Lower lobe of right lung (tissue), 2 donors: ENCODE measurements at places on chromosomes 3 and 15.
A peak's percentile ranks its signal among the peaks of the same experiment; 100 is the strongest.

DNA sequence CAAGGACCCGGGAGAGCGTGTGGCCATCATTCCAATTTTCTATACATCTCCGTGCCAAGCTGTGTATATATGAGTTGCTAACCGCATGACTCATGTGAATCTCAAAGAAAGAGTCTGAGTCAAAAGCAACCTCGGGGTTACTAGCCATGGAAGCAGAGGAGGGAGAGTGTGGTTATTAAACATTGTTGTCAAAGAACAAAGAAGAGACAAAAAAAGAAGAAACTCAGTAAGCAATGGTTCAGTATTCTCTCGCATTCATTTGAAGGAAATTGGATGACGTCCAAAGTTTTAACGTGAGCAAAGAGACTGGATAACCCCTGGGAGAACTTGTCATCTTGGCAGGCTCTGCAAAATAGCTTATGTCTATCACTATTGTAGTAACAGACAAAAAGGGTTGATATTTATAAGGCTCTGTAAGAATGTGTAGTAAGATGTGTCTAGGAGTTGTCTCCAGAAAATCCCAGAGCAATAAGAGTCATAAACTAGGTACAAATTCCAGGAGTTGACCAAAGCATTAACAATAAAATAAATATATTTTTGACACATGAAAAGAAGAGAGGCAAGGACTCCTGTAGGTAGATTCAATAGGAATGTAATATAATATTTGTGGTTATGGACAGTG is 52.8 kb upstream of the GRM7 start:
- H3K27ac ChIP-seq = no peak overlapping the region
- no peak overlapping the region for H3K4me3 ChIP-seq
- DNase-seq = no peak
- no peaks in the 10 kb centered on the region for H3K4me1 ChIP-seq
- no peaks in the 10 kb centered on the region for H3K27me3 ChIP-seq
- H3K36me3 ChIP-seq = no peaks in the 10 kb centered on the region

GRCh38 chr3:141076797-141077571 is 25.8 kb downstream of the SPSB4 start:
- H3K27ac ChIP-seq = peak overlapping the region; percentile 64
- H3K4me1 ChIP-seq = peaks cover 27% of the 10 kb centered on the region
- H3K27me3 ChIP-seq = no peaks in the 10 kb centered on the region
- H3K4me3 ChIP-seq = peak overlapping the region; percentile 45

DNA sequence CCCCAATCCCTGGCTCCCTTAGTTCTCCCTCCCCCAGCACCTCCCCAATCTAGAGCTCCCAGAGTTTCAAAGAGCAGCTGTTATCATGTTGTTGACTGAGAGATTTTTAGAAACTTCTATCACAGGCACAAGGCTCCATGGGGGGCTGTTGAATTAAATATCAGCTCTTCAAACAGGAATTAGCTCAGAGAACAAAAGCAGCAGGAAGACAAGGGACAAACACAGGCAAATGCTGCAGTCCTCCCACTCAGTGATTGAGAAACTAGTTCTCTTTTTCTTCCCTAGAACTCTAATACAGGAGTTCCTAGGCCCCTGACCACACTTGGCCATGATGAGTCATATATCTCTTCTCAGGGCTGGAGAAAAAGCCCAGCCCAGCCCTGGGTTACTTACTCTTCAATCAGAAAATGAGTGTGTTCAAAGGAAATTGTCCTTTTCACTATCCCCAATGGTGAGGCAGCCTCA is 262.1 kb downstream of the IGSF11 start:
- H3K36me3 ChIP-seq = no peaks in the 10 kb centered on the region
- no peaks in the 10 kb centered on the region for H3K4me1 ChIP-seq
- H3K4me3 ChIP-seq = no peak overlapping the region
- H3K27me3 ChIP-seq = no peaks in the 10 kb centered on the region

DNA sequence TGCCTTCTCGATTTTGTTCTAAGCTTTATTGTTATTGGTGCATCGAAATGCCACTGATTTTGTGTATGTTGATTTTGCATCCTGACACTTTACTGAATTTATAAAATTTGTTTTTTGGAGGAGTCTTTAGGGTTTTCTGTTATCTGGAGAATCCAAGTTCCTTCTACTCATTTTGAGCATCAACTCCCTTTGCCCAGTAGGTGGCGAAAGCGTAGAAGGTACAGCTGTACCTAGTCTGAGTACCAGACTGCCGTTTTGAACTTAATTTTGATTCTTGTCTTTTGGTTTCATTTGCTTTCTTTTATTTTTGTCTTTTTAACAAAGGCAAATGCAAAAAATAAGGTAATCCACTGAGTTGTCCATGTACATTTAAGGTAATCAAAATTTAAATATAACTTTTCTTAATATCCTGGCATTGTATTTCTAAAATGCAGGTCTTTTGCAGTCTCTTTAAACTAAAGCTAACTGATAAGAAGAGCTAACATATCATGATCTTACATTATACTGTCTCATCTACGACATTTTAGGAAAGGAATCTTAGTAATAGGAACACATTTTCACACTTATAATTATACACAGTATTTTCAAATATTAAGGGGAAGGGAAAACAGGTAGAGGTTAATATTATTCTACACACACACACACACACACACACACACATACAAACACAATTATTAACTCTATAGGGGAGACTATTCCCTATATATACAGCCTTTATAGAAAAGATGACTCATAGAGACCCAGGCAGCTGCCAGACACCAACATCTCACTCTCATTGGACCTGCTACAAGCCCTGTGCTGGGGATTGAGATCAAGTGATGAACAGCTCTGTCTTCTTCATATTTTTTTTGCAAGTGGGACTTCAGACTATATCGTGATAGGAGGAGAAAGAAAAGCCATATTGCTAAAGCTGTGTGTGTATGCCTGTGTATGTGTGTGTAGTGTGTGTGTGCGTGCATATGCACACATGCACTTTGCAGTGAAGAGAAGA is 71.8 kb downstream of the SYNPR start:
- no peaks in the 10 kb centered on the region for H3K4me1 ChIP-seq
- peak; percentile 48 for DNase-seq
- H3K4me3 ChIP-seq = no peak overlapping the region

GRCh38 chr15:26103002-26103404 is 239.9 kb upstream of the ATP10A start:
- no peaks in the 10 kb centered on the region for H3K4me1 ChIP-seq
- no peak overlapping the region for H3K27ac ChIP-seq
- no peaks in the 10 kb centered on the region for H3K27me3 ChIP-seq
- no peak overlapping the region for H3K4me3 ChIP-seq
- no peak for DNase-seq

DNA sequence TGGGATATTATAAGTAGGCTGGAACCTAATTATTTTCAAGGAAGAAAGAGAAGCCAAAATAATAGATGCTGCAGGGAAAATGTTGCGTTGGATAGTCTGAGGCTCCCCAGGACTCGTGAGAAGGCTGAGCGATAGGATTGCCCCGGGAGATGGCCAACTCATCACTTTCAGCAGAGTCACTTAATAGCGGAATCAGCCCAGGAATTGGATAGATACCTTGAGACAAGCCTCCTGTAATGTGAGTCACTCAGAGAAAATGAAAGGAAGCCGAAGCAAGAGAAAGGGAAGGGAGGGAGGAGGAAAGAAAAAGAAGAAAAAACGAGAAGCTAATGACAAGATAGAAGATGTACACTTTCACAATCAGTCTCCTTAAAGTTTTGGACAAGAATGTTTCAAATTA is 94.3 kb downstream of the SQOR start:
- no peak for DNase-seq
- H3K4me1 ChIP-seq = peaks cover 6% of the 10 kb centered on the region
- H3K4me3 ChIP-seq = no peak overlapping the region
- H3K27me3 ChIP-seq = no peaks in the 10 kb centered on the region
- no peak overlapping the region for H3K27ac ChIP-seq
- H3K36me3 ChIP-seq = no peaks in the 10 kb centered on the region

DNA sequence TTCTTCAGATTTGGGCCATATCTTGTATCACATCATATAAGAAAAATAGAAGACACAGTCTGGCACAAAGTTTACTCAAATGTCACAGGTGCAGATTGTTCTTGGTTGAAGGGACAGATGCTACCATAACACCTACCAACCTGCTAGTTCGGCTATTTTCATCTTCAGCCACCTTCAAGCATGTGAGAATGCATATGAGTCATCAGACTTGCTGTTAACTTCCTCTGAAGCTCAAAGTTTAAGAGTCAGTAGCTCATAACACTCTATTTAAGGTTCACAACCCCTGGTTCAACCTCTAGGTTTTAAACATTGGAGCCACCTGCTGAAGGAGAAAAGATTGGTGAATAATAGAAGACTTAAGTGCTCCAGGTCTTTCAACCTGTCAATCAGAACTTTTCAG is 522.8 kb downstream of the NLGN1 start:
- H3K36me3 ChIP-seq = no peaks in the 10 kb centered on the region
- no peaks in the 10 kb centered on the region for H3K4me1 ChIP-seq
- no peak overlapping the region for H3K27ac ChIP-seq
- DNase-seq = no peak
- no peak overlapping the region for H3K4me3 ChIP-seq

DNA sequence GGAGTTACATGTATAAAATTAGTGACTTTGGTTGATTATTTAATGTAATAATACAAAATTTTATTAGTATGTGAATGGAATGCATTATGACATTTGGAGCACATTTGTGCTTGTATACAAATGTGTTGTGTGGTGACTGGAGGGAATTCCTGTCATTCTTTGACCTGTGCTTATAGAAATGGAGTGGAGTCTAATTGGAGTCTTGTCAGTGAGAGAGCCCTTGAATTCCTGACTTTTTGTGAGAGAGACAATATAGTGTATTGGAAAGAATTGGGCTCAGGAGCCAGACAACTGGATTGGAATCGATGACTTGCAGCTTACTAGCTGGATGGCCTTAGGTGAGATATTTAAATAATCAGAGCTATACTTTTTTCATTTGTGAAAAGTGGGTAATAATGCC is 9.4 kb downstream of the TCF12 start:
- H3K4me1 ChIP-seq = peaks cover 57% of the 10 kb centered on the region
- H3K27me3 ChIP-seq = no peaks in the 10 kb centered on the region
- H3K36me3 ChIP-seq = no peaks in the 10 kb centered on the region
- no peak for DNase-seq

- H3K36me3 ChIP-seq = no peaks in the 10 kb centered on the region
- H3K27me3 ChIP-seq = no peaks in the 10 kb centered on the region
- H3K27ac ChIP-seq = no peak overlapping the region
- DNase-seq = no peak
- no peaks in the 10 kb centered on the region for H3K4me1 ChIP-seq
These were observed 111.1 kb upstream of the CBLB start for GRCh38 chr3:105979961-105980360.

GRCh38 chr3:104598848-104599511 is 767.7 kb upstream of the ALCAM start:
- no peaks in the 10 kb centered on the region for H3K4me1 ChIP-seq
- no peak overlapping the region for H3K27ac ChIP-seq
- no peak for DNase-seq
- H3K36me3 ChIP-seq = no peaks in the 10 kb centered on the region
- H3K27me3 ChIP-seq = no peaks in the 10 kb centered on the region

GRCh38 chr3:58668247-58668646 is 1.7 kb upstream of the FAM3D start:
- no peaks in the 10 kb centered on the region for H3K36me3 ChIP-seq
- no peak for DNase-seq
- peaks cover 14% of the 10 kb centered on the region for H3K4me1 ChIP-seq
- H3K4me3 ChIP-seq = no peak overlapping the region
- peak overlapping the region; percentile 39 for H3K27ac ChIP-seq

DNA sequence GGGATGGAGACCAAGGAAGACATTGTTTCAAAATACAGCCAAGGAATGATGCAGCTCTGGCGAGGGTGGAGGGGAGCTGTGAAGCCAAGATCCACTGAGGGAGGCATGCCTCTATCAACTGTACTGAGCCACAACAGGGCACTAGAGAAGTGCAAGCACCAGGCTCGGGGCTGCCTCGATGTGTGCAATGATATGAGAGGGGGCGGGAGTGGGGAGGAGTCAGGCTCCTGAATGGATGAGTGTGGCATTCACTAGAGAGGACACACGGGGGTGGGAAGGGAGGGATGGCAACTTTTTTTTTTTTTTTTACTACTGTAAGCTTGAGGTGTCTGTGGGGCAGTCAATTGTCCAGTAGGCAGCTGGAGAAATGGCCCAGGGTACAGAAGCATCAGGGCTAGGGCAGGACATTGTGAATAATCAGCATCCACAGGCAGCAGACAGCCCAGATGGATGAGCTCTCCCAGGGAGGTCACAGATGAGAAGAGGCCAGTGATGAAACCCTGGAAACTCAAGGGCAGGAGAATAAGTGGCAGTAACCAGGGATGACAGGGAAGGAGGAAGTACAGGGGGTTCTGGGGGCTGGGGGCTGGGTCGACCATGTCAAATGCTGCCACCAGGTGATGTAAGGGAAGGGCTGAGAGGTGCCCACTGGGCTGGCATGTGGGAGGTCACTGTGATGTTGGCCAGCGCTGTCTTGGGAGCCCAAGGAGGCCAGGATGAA is 5.9 kb downstream of the STOML1 start:
- DNase-seq = no peak
- H3K36me3 ChIP-seq = no peaks in the 10 kb centered on the region
- H3K27ac ChIP-seq = peak overlapping the region; percentile 91
- no peaks in the 10 kb centered on the region for H3K27me3 ChIP-seq

DNA sequence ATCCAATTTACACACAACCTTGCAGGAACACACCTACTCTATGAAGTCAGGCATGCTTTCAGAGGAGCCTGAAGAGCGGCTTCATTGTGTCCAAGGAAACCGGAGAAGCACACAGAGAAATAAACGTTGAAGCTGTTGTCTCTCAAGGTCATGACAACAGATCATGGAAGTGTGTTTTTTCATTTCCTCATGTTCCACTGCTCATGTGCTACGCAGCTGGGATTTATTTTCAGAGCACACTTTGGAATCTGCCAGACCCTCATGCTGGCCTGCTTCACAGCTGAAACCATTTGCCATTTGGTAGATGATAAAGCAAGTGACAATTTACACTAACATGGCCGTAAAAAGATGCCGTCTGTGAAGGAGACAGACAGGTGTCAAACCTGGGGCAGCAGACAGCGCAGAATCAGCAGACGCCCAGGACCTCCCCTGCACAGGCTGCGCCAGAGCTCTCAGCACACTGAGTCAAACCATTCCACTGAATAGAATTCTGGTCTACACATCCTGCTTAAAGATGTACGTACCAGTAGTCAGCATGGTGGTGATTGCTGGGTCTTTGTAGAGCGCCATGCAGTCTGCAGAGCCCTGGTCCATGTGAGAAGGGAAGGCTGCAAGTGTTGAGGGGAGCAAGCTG is 99.3 kb downstream of the ARNT2 start:
- no peaks in the 10 kb centered on the region for H3K27me3 ChIP-seq
- H3K4me3 ChIP-seq = no peak overlapping the region
- H3K27ac ChIP-seq = peak overlapping the region; percentile 64
- DNase-seq = no peak
- H3K36me3 ChIP-seq = no peaks in the 10 kb centered on the region

DNA sequence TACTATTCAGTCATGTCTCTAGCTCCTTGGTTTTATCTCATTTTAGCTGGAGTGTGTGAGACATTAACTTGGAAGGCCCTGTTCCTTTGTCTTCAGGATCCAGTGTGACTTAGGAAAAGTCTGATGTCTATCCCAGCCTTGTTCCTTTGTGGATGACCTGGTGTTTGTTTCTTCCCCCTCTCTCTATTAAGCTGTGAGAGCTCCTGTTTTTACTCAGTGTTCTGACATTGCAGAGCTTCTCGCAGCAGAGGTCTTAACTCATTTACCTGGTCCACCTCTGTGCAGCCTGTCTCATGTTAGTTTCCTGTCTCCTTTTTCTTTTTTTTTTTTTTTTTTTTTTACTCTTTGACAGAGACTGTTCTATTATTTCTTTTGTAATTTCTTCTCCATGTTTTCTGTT is 43.1 kb downstream of the KLF13 start:
- H3K27ac ChIP-seq = peak overlapping the region; percentile 93
- peaks cover 96% of the 10 kb centered on the region for H3K4me1 ChIP-seq
- no peak for DNase-seq

- no peak overlapping the region for H3K4me3 ChIP-seq
- no peaks in the 10 kb centered on the region for H3K36me3 ChIP-seq
- H3K27me3 ChIP-seq = no peaks in the 10 kb centered on the region
- no peaks in the 10 kb centered on the region for H3K4me1 ChIP-seq
- no peak overlapping the region for H3K27ac ChIP-seq
- DNase-seq = no peak
These were observed 9.2 kb upstream of the EPHA3 start for GRCh38 chr3:89098173-89098572.
